ENCODE measurements at places on chromosomes 6 and 20.

DNA sequence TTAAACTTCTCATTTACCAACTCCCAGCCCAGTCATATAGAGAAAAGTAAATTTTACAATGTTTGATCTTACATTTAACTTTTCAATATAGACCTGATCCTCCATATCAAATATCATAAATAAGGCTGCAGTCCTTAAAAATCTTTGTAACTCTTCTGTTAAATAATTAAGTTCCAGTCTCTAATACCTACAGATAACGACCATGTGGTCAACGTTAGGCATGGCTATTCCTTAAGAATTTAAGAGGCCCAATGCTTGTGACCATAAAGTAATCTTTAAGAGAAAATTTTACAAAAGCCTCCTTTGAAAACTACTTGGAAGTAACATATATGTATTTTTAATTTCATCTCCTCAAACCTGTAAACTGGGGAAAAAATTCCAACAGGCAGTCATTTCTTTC, 1.6 kb downstream of the FBXO5 start:
- no peak for DNase-seq

GRCh38 chr20:34264141-34264540, 22.9 kb downstream of the ASIP start:
- DNase-seq: no peak

GRCh38 chr6:14946753-14947152, 299.1 kb upstream of the JARID2 start:
- no peak for DNase-seq

- no peak for DNase-seq
Measured at GRCh38 chr6:35093783-35094182, 47.4 kb downstream of the TCP11 start.

- no peak for DNase-seq
Measured at GRCh38 chr6:147852772-147853171, 344.3 kb downstream of the SAMD5 start.

GRCh38 chr20:50344232-50345071, 153.8 kb downstream of the CEBPB start:
- DNase-seq: no peak

DNA sequence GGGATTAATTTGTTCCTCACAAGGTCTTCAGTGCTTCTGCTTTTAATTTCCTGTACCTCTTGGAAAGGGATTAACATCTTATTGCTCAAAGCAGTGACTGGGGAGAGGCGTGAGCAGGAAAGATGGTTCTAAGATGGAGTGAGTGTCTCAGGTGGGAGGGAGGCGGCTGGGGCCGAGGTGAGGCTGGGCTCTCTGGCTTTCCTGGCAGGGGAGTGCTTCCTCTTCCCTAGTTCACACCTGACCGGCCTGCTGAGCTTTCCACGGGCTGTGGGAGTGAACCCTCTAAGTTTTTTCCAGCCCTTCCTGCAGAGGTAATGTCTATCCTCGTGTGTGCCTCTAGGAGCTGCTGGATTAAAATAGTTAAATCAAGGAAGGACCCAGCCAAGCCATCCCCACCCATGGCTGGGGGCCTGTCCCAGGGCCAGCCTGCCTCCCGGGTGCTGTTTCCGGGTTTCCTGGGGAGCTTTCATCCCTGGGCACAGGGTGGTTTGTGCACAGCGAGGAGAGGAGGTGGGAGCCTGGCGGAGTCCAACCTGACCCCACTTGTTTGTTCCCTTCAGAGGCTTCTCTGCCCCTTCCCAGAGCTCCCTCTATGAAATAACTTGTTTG, 179.1 kb downstream of the TFAP2C start:
- no peak for DNase-seq

DNA sequence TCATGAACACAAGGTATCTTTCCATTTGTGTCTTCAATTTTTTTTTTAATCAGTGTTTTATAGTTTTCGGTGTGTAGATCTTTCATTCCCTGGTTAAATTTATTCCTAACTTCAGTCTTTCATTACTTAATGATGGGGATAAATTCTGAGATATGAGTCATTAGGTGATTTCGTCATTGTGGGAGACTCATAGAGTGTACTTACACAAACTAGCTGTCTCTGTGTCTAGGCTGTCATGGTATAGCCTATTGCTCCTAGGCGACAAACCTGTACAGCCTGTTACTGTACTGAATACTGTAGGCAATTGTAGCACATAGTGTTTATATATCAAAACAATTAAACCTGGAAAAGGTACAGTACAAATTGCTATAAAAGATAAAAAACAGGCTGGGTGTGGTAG, 42.1 kb downstream of the SMAP1 start:
- DNase-seq: no peak

DNA sequence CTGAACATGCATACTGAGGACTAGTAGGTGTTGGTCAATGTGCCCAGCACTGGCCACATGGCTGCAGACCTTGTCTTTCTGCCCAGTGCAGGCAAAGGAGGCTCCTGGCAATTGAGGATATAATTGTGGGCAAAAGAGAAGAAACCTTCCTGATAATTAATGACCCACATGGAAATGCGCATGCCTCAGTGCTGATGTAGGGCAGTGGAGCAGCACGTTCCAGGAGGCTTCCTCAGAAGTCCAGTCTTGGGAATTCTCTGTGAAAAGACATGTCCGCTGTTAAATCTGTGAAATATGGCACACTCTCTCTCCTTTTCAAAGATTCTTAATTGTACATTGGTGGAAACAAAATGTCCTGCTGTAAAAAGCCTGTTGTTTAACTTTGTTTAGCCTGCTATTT, 34.7 kb downstream of the SOBP start:
- no peak for DNase-seq

- DNase-seq: no peak
Measured at GRCh38 chr6:145489583-145489982, 245.7 kb downstream of the EPM2A start.

- no peak for DNase-seq
Measured at GRCh38 chr20:20456741-20457140, 88.8 kb downstream of the INSM1 start.

DNA sequence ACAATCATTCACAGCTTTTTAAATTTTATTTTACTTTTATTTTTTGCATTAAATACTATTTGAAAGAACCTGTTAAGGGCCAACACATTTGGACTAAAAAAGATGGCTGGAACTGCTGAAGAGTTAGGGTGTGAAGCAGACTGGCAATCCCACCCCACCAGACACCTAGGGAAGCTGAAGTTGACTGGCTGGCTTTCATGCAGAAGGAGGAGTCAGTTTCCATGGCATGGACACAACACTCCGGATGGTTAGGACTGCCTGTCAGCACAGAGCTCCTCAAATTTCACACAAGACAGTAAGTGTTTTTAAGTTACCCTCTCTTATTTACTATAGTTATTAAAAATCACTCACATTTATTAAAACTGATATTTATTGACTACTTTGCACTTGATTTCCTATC, at the start of gene ANKRD66:
Gene ANKRD66, plus strand, starts transcription at position 238 of the 400 bp plus-strand sequence. CDS start 5,016 bp downstream, outside the sequence.
- DNase-seq: no peak

- DNase-seq: no peak
Measured at GRCh38 chr20:37808233-37809070, 94.5 kb upstream of the VSTM2L start.

DNA sequence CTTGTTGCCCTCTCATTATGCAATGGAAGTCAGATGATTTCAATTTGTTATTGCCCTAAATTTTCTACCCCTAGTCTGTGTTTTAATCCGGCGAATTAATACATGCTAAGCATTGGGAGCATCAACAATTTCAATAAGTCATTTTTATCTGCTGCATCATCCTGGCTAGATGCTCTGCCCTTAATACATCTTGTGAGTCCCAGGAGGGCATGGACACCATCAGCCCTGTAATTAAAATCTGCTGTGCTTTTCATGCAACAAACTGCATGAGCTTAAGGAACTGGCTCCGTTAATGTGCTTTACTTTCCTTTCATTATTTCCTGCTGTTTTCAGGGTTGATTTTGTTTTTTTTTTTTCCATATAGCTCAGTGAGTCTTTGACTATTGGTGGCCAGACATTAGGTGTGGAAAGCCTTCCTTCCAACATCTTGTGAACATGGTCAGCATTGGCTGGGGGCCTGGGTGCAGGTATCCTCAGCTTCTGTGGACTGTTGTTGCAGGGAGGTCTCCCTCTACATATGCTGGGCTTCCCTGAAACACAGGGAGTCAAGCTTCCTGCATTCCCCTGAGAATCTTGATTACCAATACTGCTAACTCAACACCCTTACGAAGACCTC, 8.5 kb upstream of the PBOV1 start:
- no peak for DNase-seq

DNA sequence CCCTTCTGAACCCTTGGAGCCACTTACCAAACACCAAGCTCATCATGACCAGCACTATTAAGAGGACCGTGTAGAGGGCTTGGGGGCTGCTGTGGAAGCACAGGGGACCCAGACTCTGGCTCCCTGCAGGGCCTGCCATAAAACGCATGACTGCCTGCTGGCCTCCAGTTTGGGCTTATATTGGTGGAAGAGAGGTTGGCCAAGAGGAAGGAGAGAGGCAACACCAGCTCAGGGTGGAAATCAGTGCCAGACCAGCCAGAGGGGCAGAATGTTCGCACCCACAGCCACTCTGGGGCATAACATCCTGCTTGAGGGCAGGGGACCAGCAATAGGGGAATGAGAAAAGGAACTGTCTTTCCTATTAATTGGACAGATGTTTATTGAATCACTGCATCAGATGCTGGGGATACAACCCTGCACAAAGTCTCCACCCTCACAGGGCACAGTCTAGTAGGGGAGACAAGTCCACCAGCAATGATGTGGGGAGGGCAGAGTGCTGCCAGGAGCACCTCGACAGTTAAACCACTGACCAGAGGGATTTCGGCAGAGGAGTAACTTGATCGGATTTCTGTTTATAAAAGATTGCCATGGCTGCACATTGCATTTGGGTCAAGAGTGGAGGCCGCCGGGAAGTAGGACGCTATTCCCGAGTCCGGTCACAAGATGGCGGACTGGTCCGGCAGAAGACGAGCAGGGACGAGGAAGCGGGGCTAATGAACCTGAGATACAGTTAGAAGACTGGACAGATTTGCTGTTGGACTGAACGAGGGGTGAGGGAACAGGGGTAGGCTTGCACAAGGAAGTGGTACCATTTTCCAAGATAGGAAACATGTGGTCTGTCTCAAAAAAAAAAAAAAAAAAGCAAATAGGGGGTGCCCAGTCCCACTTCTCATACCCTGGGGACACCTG, at the start of gene LY6G5C:
Gene LY6G5C, minus strand, starts transcription at position 842 of the 909 bp plus-strand sequence. Its CDS starts 694 bp downstream, at position 148.
- no peak for DNase-seq

DNA sequence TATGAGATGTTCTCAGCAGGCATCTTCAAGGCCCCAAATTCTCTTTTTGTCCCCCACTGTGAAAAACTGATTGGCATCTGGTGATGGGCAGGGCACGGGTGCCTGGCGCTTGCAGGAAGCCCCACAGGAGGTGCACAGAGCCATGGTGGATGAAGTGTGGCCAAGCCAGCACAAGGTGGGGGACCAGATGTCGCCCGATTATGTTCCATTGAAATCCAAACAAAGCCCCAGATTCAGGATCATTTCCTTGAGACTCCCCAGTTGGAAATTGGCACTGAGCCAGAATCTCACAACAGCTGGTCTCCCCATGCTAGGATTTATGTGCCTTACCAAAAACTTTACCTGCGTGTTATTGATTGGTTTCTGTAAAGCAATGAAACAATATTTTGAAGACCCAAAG, 186.1 kb downstream of the ADAT2 start:
- DNase-seq: no peak

DNA sequence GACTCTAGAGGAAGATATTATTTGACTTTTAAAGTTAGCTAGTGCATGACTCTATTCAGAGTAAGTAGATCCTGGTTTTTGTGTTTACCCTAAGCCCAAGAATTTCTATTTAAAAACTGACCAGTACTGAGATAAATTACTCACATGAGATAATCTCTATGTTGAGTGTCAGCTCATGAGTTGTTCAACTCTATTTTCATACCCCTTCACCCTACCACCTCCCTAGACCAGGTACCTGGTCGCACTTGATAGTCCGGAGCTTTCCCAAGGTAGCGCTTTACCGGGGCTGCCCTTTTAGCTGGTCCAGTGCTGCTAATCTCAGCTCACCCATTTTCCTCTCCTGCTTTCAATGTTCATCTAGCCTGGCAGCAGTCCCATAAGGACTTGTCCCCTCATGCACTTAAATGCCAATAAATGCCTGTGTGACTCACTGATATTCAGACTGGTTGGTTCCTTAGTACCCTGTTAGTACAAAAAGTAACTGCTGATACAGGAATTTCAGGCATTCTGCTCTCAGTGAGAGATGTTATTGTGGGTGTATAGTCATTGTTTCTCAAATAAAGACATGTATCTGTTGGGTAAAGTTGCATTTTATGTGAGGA, 503.9 kb downstream of the ADGRB3 start:
- DNase-seq: no peak

- no peak for DNase-seq
Measured at GRCh38 chr6:149153693-149154092, 163.8 kb upstream of the TAB2 start.

DNA sequence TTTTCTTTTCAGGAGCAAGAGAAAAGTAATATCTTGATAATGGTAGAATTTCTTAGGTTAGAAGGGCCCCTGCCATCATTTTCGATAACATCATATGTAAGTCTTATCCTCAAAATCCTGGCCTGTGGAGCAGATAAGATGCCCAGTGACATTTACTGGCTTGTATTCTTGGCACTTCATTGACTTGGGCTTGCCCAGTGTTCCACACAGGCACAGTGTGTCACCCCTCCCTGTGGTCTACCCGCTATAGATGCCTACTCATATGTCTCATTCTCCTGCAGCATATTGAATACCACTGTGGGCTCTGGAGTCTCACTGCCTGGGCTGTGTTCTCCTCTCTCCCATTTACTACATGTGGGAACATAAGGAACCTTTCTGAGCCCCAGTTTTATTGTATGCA, 105.0 kb downstream of the GRM1 start:
- peak; percentile 24 for DNase-seq
